Left colon (tissue), 2 donors: ENCODE measurements at places on chromosomes 4 and X. TPM values are rescaled to one million over a fixed set of nuclear protein-coding genes. Genes with fewer than 3 reads are reported as not detected.

DNA sequence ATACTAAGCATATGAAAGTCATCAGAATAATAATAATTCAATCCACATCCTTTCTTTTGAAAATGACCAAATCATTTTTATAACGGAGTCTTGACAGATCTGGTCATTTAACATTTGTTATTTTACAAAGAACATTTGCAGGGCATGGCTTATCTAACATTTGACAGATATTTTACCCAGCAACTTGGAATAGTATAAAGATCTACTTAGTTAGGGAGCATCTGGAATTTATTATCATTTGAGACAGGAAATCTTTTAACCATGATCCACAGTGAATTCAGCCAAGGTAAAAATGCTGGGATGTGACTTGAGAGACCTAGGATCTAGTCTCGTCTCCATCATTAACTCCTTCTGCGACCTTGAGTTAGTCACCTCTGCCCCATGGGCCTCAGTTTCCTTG lies 22.4 kb downstream of the STARD8 start:
- DNase-seq = no peak

DNA sequence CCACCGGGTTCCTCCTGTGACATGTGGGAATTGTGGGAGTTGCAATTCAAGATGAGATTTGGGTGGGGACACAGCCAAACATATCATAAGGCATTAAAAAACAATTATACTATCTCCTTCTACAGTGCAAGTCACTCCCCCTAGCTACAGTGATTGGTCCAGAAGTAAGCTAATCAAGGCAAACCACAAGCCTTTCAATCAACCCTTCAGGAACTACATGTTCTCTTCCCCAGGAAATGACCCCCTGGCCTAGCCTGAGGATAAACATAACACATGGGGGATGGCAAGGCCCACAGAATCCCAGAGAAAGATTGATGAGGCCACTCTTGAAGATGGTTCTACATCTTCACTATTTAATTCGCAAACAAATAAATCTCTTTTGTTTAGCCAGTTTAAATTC lies 25.2 kb upstream of the FAM241A start:
- no peak for DNase-seq

DNA sequence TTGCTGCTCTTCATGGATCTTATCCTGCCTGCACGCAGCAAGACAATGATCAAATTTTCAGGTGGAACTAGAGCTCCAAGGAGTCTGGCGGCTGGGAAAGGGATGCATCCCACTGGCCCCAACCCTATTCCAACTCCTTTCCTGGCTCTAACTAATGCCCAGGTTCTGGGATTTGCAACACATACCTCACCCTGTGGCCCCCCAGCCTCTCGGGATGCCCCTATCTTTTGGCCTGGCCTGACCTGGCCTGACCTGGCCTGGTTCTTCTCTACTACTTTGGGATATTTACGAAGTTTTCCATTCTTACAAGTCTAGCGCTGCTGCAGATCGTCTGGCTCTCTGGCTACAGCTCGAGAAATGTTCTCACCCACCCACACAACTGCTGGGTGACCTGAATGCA lies 56.4 kb upstream of the CDKN2AIP start:
- DNase-seq = no peak

- DNase-seq = no peak
Observed at GRCh38 chr4:182207830-182208396, 35.3 kb upstream of the TENM3 start.

- DNase-seq = no peak
Observed at GRCh38 chr4:28369499-28369898, 1508.9 kb downstream of the STIM2 start.

GRCh38 chrX:72314881-72315280 lies 9.2 kb upstream of the CITED1 start:
- no peak for DNase-seq

DNA sequence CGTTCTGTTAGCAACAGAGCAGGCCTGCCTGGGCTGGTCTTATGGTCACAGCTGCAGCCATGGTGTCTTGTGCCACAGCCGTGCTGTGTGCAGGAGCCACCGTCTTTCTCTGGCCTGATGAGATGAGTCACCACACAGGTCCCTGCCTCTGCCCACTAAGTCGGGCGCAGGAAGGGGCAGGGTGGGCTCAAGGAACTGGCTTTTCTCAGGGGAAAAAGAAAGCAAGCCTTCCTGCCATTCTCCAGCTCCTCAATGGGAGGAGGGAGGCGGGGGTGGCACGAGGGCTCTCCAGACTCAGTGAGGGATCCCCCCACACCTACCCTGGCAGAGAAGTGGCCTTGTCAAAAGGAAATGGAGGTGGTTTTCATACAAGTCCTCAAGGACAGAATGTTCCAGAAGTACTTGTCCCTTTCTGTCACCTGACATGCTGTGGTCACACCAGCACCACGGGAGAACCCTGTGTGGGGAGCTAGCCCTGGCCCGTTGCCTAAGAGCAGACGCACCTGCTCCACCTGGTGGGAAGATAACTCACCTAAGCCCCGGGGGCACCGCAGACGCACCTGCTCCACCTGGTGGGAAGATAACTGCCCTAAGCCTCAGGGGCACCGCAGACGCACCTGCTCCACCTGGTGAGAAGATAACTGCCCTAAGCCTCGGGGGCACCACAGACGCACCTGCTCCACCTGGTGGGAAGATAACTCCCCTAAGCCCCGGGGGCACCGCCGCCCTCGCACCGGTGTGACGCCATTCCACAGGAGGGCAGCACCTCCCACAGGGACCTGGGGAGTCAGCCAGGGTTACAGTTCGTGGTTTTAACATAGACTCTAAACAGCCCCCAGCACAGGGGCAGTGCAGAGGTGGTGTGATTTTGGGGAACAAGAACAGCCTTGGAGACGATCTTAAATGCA lies 18.5 kb downstream of the UVSSA start:
- no peak for DNase-seq

GRCh38 chr4:173360587-173361221 lies 10.1 kb upstream of the SAP30 start:
- no peak for DNase-seq

DNA sequence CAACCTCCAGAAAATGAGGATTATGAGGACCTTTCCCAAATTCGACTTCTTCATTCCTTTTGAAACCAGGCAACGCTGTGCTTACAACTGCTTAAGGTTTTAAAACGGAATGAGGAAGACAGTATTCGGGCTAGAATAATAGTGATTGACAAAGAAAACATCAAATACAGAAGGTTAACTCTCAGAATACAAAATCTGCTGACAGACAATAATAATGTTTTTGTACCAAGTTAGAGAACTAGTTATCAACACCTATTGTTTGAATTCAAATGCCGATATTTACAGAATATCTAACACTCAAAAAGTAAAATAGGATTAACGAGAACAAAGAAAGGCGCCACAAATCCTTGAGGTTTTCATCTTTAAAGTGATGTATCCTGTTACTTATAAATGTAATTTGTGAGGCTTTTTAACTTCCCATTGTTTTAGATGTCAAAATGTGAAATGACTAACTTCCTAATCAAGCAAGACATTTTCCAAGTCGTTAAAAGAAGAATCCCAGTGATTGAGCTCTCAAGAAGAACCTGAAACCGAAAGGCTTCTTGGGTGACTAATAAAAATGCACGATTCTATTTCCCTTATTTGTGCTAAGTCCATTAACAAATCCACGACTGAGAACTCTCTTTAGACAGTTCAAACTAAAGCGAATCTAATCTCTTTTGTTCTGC lies 118.3 kb downstream of the SORBS2 start:
- DNase-seq = no peak

- DNase-seq = no peak
Observed at GRCh38 chr4:86967073-86967472, 32.3 kb downstream of the AFF1 start.

- no peak for DNase-seq
Observed at GRCh38 chr4:184096561-184097240, 121.0 kb downstream of the ENPP6 start.

The NONO gene
- total RNA-seq = 158 TPM

The GK2 gene
- total RNA-seq = not detected

The COL25A1 gene
- 0.43 TPM for total RNA-seq

The NPY1R gene
- 6.6 TPM for total RNA-seq

The TLR6 gene
- total RNA-seq = 1.4 TPM

The FAM184B gene
- total RNA-seq = 0.39 TPM
